ENCODE measurements at places on chromosomes 4 and X. TPM values are rescaled to one million over a fixed set of nuclear protein-coding genes. Genes with fewer than 3 reads are reported as not detected.

Gene SLC9B2
- 20.6 TPM for total RNA-seq

Gene MTNR1A
- total RNA-seq, result not detected

Gene AREG
- not detected for total RNA-seq

Gene KIAA1210
- total RNA-seq, result not detected

Gene IQCM
- not detected for total RNA-seq

Gene SPATA4
- 0.56 TPM for total RNA-seq

Gene REPS2
- 1.7 TPM for total RNA-seq

Gene SUPT20HL2
- 0.05 TPM for total RNA-seq

Gene FRMPD4
- total RNA-seq, result not detected

Gene RTL3
- total RNA-seq, result not detected

Gene HDAC6
- total RNA-seq, result 31.5 TPM

Gene SMR3B
- total RNA-seq, result not detected

Gene MAGEE2
- total RNA-seq, result not detected

Gene BCORL1
- 5.6 TPM for total RNA-seq

Gene MEPE
- total RNA-seq, result not detected

Gene POF1B
- total RNA-seq, result 6.6 TPM

Gene FAM47C
- total RNA-seq, result not detected

Gene SSX4
- total RNA-seq, result not detected

Gene GUCY1B1
- total RNA-seq, result 3.2 TPM

Gene PPP1R2C
- total RNA-seq, result not detected

Gene NEIL3
- total RNA-seq, result 15.7 TPM

Gene TENM3
- 57.4 TPM for total RNA-seq

Gene IL13RA2
- not detected for total RNA-seq

Gene STARD8
- 9.2 TPM for total RNA-seq

Gene BEX1
- total RNA-seq, result not detected

Gene CCKAR
- 0.61 TPM for total RNA-seq

Gene MMRN1
- not detected for total RNA-seq

Gene UGT2A1
- total RNA-seq, result not detected

Gene PNCK
- not detected for total RNA-seq

Gene TBC1D9
- 27.3 TPM for total RNA-seq

Gene HMX1
- total RNA-seq, result not detected

Gene CHRDL1
- 2.7 TPM for total RNA-seq

Gene IL2
- total RNA-seq, result not detected

Gene NAP1L3
- 0.47 TPM for total RNA-seq

Gene TRIM60
- not detected for total RNA-seq

Gene SUPT20HL1
- total RNA-seq, result 0.04 TPM

Gene GAGE12F
- not detected for total RNA-seq
